ENCODE measurements at places on chromosomes 3 and 15. TPM values are rescaled to one million over a fixed set of nuclear protein-coding genes. Genes with fewer than 3 reads are reported as not detected.

GRCh38 chr15:42608110-42608531 is 32.7 kb downstream of the STARD9 start:
- H3K4me1 ChIP-seq, result peaks cover 14% of the 10 kb centered on the region
- no peak overlapping the region for H3K27ac ChIP-seq
- no peaks in the 10 kb centered on the region for H3K27me3 ChIP-seq
- DNase-seq, result no peak
- no peaks in the 10 kb centered on the region for H3K36me3 ChIP-seq

DNA sequence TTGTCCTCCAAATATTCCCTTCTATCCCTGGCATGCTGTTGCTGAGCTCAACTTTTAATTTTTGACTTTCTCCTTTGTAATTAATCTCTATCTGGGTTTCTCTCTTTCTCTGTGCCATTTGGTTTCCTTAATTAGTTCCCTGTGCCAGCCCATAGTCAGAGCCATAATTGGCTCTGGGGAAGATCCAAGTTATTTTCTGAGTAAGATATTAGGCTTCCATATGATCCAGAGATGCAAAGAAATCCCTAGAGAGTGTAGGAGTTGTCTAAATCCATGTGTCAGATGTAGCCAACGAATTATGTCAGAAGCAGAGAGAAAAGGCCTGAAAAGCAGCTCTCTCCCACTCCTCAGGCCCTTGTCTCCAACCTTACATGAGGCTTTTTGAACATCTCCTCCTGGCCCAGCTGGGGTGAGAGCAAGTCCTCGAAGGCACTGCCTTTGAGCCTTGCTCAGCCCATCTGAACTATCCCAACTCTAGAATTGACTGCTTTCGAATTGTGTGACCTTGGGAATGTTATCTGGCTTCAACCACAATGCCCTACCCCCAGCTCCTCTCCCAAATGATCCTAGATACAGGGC is 46.4 kb downstream of the MOBP start:
- H3K4me3 ChIP-seq, result no peak overlapping the region
- H3K36me3 ChIP-seq, result no peaks in the 10 kb centered on the region
- no peak overlapping the region for H3K27ac ChIP-seq
- DNase-seq, result no peak

- H3K4me1 ChIP-seq, result no peaks in the 10 kb centered on the region
- H3K4me3 ChIP-seq, result no peak overlapping the region
- H3K27ac ChIP-seq, result no peak overlapping the region
- no peaks in the 10 kb centered on the region for H3K36me3 ChIP-seq
- H3K27me3 ChIP-seq, result no peaks in the 10 kb centered on the region
Observed at GRCh38 chr3:192092388-192093005, 631.5 kb downstream of the PYDC2 start.

DNA sequence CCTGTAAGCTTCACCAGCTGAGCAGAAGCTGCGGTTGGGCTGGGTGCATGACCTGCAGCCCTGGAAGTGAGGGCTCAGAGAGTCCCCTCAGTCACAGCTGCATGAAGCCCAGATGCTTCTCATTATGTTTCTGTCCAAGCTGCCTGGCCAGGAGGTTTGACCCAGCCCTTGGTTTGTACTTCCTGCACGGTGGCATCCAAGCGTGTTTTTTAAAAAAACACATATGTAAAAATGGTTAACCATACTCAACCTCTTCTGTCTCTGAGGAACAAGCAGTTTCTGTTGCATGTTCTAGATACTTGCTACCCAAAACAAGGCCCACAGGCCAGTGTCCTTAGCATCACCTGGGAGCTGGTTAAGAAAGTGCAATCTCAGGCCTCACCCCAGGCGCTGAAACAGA is 76.0 kb upstream of the ATP10A start:
- no peak overlapping the region for H3K4me3 ChIP-seq
- H3K4me1 ChIP-seq, result no peaks in the 10 kb centered on the region
- H3K27me3 ChIP-seq, result no peaks in the 10 kb centered on the region
- no peaks in the 10 kb centered on the region for H3K36me3 ChIP-seq
- no peak for DNase-seq
- no peak overlapping the region for H3K27ac ChIP-seq

DNA sequence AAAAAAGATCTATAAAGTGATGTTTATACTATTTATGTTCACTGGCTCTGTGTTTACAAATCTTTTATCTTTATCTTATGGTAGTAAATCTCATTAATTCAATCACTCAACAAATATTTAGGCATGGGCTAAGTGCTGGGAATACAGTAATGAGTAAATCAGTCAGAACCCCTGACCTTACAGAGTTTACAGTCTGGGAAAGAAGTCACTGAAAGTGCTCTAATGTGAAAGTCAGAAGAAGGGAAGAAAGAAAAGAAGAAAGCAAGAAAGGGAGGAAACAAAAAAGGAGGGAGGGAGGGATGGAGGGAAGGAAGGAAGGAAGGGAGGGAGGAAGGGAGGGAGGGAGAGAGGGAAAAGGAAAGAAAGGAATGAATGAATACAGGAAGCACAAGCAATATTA is 96.8 kb upstream of the SOX2 start:
- no peak for DNase-seq
- no peaks in the 10 kb centered on the region for H3K4me1 ChIP-seq
- no peaks in the 10 kb centered on the region for H3K27me3 ChIP-seq

Gene CCR9
- total RNA-seq, result not detected

Gene MYZAP
- 2.2 TPM for total RNA-seq
